ENCODE measurements at places on chromosomes 5 and 9.

- DNase-seq = peak; percentile 9
These were observed 76.6 kb upstream of the ADAMTS16 start for GRCh38 chr5:5063533-5063953.

DNA sequence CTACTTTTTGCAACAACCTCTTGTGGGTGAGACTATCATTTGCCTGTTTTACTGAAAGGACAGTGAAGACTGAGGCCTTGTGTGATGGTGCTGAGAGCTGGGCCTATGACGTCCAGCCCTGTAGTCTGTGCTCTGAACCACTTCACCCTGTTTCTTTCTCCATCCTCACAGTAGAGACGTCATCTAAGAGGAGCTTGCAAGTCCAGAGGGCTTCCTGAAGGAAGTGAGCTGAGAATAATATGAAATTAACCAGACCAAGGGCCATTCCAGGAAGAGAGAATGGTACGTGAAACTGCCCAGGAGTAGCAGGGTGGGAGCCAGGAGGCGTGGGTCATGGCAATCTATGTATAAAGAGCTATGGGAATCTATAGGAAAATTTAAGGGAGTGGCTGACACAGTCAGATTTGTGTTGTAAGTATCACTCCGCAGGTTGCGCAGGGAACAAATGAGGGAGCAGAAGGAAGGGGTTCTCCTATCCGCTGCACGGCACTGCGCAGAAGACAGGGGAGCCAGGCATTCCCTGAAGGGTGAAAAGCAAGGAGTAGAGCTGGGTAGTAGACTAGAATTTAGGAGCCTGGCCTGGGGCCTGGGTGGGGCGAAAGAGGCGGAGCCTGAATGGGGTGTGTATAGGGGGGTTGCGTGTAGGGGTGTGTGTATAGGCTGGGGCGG is 596 bp upstream of the FGFR4 start:
- DNase-seq = no peak

GRCh38 chr9:84620338-84620737 is 49.2 kb upstream of the NTRK2 start:
- DNase-seq = no peak

DNA sequence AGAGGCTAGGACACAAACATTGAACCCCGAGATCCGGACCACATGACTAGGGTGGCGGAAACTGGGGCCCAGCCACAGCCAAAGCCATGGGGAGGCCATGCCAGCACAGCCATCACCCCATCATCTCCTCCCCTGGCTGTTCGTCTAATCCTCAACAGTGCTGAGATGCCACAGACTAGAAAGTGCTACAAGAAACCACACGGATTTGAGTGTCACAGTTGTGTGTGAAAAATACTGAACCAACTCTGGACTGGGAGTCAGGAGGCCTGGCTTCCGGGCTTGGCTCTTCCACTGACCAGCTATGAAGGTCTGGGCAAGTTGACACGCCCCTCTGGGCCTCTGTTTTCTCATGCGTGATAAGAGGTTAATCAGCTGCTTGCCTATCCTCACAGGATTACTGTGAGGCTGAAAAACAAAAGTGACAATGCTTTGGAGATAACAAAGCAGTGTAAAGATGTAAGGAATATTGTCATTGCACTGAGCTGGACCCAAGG is 38.8 kb upstream of the SHB start:
- no peak for DNase-seq

DNA sequence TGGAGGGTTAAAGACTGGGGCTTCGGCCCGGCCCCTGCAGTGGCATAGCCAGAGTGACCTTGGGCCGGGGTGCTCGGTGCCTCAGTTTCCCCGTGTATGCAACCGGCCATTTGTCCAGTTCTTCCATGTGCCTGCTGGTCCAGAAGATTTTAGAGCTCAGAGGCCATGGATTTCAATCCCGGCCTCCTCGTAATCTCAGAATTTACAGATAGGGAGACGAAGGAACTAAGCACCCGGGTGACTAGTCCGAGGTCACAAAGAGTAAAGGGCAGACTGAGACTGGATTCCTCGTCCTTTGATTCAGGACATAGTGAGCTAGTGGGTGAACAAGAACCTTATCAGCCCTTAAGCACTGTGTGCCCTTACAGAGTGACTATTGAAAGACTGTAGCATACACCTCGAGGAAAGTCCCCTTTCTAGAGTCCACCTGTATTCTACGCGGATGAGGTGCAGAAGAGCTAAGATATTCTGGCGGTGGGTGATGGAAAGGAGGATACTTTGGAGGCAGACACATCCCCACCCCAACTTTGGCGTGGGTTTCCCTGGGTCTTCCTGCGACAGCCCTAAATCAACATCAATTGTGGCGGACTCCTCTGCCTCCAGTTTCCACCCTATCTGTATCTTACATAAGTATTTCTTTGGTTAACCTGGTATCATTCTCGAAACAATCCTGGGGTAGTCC is 597 bp downstream of the SLC31A1 start:
- DNase-seq = no peak

DNA sequence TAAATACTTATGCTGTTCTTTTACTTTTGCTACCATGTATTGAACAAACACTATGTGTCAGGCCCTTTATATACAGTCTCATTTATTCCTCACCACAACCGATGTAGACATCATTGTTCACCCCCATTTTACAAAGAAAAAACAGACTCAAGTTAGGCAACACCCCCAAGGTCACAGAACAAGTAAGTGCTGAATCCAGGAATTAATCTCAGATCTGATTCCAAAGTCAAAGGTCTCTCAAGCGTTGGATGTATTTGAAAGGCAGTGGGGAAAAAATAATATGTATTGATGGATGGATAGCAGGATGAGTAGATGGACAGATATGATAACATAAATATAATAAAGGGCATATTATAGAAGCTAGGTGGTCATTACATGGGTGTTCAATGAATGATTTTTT is 85.1 kb upstream of the VLDLR start:
- no peak for DNase-seq

Data from A549 (cell line).